ENCODE measurements at places on chromosomes 3 and 15.
A peak's percentile ranks its signal among the peaks of the same experiment; 100 is the strongest.

DNA sequence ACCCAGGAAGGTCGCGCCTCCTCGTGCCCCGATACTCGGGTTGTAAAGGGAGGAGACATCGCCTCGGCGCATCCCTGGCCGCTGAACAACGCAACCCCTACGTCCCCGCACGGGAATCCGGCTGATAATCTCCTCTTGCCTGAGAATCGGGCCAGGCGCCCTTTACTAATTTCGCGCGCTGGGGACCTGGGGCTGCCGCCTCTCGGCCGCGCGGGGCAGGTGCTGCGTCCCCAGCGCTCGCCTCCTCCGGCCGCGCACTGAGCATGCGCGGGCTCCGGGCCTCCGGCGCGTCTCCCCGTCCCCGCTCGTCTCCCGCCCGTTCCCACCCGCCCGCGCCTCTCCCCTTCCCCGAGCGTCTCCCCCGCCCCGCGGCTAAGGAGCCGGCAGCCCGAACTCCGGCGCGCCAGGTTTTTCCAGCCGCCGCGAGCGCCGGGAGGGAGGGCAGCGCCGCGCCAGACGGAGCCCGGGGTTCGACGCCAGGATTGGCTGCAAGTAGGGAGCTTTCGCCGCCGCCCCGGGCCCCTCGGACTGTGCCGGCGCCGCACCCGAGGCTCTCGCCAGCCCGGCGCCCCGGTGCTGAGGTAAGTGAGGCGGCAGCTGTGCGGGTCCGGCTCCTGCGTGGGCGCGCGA, at the start of gene CNTN4:
Gene CNTN4 (plus strand): TSS at position 469 of the 630 bp plus-strand sequence.
- DNase-seq: peak; percentile 82

GRCh38 chr3:50405249-50405648, 45.9 kb upstream of the TMEM115 start:
- no peak for DNase-seq

- DNase-seq: no peak
Measured at GRCh38 chr3:183377307-183377959, 51.0 kb downstream of the MCF2L2 start.

DNA sequence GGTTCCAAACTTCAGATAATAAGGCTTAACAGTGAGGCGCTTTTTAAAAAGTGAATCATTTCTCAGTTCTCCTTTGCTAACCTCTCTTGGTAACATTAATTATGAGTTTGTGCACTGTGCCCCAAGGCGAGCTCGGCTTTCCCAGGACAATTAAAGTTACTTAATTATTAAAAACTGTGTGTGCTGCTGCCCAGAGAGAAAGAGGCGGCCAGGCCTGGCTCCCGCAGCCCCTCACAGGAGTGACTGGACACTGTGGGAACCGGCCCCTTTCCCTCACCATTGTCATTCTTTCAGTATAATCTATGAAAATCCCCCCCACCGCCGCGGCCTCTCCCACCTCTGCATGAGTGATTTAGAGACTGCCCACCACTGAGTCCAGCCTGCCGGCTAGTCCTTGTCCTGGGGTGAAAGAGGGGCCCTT, 43.1 kb upstream of the HES1 start:
- no peak for DNase-seq

GRCh38 chr3:87488765-87489164, 212.4 kb upstream of the POU1F1 start:
- DNase-seq: no peak
